Inflammatory macrophage treated with lipopolysaccharide for 1 hour (primary cell): ENCODE measurements at places on chromosomes 6 and 20.

GRCh38 chr6:122772724-122773415 lies 6.6 kb upstream of the FABP7 start:
- DNase-seq = no peak

DNA sequence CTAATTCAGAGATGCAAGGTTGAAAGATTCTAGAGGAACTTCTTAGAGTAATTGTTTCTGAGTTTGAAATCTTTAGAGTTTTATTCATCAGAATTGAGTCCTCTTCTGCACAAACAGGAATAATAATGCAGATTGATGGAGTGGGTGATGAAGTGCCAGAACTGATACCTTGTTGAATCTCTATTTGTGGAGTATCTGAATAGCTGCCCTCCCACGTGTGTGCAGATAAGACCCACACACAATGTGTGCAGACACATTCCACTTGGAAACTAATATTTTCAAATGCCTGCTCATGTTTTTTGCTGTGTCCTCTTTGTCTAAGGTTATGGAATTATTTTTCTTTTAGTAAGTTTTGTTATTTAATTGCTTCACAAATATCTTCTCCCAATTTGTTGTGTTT lies 1167.8 kb upstream of the MAP3K7 start:
- DNase-seq = no peak

- DNase-seq = peak; percentile 12
Observed at GRCh38 chr6:42225029-42225339, 7.3 kb upstream of the MRPS10 start.

- DNase-seq = no peak
Observed at GRCh38 chr6:36817176-36817817, 21.9 kb downstream of the CPNE5 start.

DNA sequence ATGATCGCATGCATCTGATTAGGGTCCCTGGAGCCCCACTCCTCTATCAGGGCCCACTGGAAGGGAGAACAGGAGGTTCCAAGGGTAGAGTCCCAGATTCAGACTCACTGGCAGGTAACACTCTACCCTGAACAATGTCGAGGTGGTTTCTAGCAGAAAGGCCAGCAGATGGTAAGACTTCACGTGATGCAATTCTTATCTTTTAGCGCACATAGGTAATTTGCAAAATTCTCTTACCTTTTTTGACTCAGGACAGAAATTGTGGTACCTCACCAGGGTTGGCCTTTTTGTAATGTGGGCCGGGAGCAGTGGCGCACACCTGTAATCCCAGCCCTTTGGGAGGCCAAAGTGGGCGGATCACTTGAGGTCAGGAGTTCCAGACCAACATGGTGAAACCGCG lies 228.1 kb upstream of the JARID2 start:
- DNase-seq = no peak

- peak; percentile 48 for DNase-seq
Observed at GRCh38 chr6:37006793-37007339, 1.4 kb downstream of the FGD2 start.

DNA sequence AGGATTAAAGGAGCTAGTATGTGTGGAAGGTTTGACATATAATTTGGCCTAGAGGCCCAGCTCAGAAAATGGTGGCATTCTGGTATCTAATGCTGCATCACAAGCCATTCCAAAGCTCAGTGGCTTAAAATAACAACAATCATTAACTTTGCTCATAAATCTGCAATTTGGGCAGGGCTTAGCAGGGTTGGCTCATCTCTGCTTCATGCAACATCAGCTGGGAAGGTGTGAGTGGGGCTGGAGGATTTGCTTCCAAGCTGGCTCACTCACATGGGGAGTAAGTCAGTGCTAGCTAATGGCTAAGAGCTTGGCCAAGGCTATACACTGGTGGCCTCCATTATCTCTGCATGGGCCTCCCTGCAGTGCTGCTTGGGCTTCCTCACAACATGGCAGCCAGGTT lies 48.0 kb upstream of the STK35 start:
- DNase-seq = no peak

DNA sequence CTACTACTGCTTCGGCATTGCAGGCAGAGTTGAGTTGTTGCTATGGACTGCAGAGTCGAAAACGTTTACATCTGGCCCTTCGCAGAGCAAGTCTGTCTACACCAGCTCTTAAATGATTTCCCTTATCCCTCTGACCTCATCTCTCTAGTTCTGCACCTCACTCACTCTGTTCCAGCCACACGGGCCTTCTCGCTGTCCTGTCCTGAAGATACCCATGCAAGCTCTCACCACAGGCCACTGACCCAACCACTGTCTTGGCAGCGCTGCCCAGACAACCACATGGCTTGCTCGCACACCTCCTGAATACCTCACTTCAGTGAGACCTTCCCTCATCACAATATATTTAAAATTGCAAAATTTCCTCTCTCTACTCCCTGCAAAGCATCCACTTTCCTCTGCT lies 31.4 kb downstream of the B4GALT5 start:
- no peak for DNase-seq

DNA sequence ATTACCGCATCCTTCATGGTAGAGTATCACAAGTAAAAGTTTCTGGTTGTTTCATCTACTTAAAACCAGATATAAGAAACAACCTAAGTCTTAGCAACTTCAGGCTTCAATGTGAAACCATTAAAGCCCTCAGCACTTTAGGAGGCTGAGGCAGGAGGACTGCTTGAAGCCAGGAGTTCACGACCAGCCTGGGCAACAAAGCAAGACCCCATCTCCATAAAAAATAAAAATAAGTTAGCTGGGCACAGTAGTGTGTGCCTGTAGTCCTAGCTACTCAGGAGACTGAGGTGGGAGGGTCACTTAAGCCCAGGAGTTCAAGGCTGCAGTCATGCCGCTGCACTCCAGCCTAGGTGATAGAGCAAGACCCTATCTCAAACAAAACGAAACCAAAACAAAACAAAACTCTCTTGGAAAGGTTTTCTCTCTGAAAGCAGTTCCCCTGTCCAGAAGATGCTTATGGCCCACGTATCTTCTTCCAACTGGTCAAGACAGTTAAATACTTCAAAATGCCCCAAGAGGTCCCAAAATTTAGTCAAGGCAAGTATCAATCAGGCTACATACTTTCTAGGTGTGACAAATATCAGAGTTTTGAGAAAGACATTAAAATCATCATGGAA lies 9.9 kb downstream of the TAF11 start:
- DNase-seq = no peak

- no peak for DNase-seq
Observed at GRCh38 chr6:142374091-142374770, 72.4 kb downstream of the ADGRG6 start.

- DNase-seq = no peak
Observed at GRCh38 chr6:42710316-42710715, 12.1 kb downstream of the PRPH2 start.

DNA sequence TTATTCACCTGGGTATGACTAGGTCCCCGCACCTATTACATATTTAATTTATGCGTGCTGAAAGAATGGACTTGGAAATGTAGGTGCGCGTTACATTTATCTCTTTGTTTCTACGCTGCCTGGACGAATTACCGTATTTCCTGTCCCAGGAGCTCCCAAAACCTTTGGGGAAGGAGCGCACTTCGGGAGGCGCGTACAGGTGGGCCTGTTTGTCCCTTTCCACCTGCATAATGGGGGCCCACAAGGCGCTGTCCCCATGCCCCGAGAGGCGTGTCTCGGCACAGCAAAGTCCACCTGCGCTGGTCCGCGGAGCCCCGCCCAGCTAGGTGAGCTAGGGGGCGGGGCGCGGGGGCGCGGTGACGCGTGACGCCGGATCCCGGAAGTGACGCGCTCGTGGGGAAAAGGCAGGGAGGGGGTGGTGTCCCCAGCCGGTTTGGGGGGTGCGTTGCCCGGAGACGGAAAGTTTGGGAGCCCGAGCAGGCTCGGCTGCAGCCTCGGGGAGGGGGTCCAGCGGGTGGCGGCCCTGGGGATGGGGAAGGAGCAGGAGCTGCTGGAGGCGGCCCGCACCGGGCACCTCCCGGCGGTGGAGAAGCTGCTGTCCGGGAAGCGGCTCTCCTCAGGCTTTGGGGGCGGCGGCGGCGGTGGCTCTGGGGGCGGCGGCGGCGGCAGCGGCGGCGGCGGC lies at the start of gene ANKS1A:
Gene ANKS1A, plus strand, starts transcription at position 382 of the 682 bp plus-strand sequence. Its CDS starts 148 bp downstream, at position 530.
- DNase-seq = peak; percentile 65

GRCh38 chr20:10739566-10739965 lies 65.8 kb upstream of the JAG1 start:
- no peak for DNase-seq

DNA sequence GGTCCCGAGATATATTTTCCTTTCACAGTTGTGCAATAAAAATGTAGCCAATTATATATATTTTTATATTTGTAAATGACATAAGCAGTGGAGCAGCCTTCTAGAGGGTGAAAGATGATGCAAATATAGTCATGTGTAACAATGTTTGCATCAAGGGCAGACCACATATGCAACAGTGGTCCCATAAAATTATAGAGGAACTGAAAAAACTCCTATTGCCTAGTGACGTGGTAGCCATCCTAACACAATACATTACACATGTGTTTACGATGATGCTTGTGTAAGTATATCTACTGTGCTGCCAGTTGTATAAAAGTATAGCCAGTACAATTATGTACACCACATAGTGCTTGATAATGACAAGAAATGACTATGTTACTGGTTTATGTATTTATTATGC lies 162.8 kb downstream of the ZFAND3 start:
- peak; percentile 72 for DNase-seq

DNA sequence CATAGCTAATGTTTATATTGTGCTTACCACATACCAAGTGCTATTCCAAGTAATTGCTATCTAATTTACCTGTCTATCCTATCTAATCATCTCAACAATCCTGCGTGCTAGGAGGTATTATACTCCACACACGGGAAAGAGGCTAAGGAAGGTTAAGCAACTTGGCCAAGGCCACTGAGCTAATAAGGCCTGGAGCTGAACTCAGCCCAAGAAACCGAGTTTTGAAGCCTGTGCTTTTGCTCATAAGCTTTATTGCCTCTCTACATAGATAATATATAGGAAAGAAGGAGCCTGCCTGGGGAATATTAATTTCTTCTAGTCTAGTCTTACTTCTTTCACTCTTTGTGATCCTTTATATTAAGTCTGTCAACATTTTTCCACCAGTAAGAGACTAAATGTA lies 67.8 kb upstream of the ADGRF4 start:
- no peak for DNase-seq

- peak; percentile 44 for DNase-seq
Observed at GRCh38 chr6:75747152-75747992, 1.7 kb upstream of the MYO6 start.

GRCh38 chr20:8260837-8261251 lies 128.8 kb downstream of the PLCB1 start:
- peak; percentile 71 for DNase-seq

DNA sequence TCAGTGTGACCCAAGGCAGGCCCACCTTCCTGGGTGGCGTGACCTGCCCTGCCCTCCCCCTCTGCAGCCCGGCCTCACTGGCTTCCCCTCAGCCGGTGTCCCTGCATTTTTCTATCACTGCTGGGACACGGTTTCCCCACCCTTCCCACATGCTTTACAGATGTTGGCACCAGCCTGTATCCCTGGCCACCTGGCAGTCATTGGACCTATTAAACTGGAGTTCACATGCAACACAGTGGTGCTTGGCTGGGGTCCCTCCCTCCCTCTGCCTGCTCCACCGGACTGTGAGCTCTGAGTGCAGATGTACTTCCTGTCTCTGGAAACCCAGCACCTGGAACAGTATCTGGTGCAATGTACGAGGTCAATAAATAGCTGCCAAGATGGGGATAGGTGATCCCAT lies 25.5 kb upstream of the STX16 start:
- no peak for DNase-seq

GRCh38 chr6:154931711-154932424 lies 63.2 kb upstream of the TIAM2 start:
- no peak for DNase-seq

DNA sequence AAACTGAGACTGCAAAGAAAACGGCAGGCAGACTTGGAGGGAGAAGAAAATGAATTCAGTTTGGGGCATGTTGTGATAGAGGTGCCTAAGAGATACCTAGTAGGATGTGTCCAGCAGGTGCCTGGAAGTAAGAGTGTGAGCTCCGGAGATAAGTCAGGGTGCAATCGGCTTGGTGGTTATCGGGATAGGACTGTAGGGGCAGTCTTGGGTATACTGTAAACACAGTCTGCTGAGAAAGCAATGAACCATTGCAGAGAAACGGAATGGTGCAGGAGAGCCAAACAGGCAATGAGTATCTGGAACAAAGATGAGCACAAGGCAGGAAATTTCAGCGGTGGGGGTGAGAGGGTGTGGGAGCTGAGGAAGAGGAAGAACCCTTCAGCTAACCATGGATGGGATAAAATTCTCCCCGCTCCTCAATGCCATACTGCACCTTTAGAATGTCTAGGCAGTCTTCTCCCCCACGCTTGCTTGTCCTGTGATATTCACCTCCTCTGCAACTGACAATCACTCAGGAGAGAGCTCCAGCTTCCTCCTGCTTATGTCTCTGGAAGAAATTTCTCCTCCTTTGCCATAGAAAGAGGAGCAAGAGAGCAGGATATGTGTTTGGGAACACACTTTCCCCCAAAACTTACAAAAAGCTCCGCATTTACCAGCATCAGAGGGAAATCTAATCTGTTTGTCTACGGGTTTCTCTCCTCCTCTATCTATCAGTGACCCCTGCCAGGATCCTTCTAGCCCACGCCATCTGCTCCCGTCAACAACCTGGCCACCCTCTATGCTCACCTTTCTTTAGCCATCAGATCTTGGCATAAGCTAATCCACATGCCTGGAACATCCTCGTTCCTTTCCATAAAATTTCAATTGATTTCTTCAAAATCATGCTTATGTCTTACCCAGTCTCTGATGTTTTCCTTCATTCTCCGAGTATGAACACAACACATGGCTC lies 381.7 kb upstream of the JARID2 start:
- DNase-seq = no peak

GRCh38 chr20:43167615-43168014 lies 22.1 kb downstream of the PTPRT start:
- DNase-seq = no peak

- DNase-seq = no peak
Observed at GRCh38 chr6:170135821-170136471, 154.9 kb downstream of the DLL1 start.

DNA sequence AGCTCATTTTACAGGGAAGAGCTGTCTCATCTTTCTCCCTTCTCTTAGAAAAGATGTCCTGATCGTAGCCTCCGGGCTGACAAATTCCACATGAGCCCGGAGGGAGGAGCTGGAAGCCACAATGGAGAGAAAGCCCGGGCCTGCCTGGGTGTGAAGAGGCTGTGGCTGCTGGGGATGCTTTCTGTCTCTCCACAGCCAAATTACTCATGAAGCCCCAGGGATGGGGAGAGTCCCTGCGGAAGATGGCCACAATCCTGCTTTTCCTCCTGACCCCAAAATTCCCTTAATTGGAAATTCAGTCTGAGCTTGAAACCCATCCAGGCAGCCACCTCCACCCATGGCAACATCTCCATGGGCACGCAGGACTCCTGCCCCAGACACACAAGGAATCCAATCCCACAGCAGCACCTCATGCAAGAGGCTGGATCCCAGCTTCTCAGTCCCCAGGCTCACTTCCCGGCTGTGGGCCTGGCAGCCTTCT lies 32.4 kb downstream of the JPH2 start:
- DNase-seq = no peak

DNA sequence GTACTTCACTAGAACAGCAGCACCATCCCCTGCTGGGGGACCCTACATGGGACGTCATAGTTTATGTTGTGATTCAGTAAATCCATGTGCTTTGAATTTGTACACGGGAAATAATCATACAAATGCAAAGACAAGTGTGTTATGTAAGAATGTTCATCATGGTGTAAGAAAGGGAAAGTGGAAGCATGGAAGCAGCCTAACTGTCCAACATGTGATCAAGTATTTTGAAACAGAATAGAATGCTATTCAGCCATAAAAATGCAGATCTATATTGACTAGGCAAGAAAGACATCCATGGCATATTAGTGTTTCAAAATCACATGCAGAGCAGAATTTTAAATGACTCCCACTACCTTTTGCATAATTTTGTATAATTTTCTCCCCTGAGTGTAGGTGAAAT lies 117.6 kb downstream of the F13A1 start:
- peak; percentile 41 for DNase-seq

GRCh38 chr6:153725456-153725855 lies 313.6 kb upstream of the OPRM1 start:
- no peak for DNase-seq
